ENCODE measurements at places on chromosomes 13 and 19.

DNA sequence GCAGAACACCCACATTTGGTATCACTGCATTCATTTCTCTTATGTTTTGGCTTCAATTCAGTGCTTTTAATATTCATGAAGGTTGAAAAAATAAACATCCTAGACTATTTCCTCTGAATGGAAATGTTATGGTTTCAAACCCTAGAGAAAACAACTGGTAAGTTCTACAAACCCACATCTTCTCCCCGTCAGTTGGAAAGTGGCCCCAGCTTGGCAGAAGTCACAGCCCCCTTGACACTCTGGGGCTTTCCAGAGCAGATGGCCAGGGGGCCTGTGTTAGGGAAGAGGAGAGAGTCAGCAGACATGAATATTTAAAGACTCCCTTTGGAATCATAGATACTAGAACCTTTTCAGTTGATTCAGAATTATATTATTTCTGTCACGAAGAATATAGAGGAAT, 123.9 kb downstream of the SHISA2 start:
- no peak for DNase-seq

DNA sequence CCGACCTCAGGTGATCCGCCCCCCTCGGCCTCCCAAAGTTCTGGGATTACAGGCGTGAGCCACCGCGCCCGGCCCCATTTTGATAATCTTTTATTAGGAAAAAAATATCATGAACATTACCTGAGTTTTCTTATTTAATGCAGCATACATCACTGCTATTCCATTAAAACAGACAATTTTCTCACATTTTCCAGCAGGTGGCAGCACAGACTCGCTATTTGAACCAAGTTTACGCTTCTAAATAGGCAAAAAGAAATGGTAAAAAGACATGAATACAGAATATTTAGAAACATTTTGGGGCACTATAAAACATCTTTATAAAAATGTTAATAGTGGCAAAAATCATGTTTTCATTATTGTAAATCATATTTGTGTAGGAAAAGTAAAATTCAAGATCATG, 903.1 kb downstream of the SLITRK6 start:
- no peak for DNase-seq

- no peak for DNase-seq
Measured at GRCh38 chr19:47758443-47758804, 13.1 kb downstream of the NOP53 start.

DNA sequence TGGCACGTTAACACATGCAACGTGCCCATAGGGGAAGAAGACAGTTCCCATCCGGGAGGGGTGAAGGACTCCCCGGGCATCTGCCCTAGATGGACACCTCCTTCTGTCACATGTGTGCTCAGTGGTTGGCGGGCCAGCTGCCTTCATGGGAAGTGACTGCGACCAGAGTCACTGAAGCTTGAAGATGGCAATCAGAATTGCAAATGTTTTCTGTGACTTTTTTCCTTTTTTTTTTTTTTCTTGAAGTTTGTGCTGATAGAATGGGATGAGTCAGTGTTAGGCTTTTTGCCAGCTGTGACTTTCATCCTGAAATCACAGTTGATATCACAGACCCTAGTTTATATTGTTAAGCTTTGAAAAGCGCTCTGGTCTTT, 109.2 kb upstream of the MCF2L start:
- DNase-seq = no peak

GRCh38 chr13:37608750-37609339, 10.3 kb upstream of the POSTN start:
- no peak for DNase-seq

- no peak for DNase-seq
Measured at GRCh38 chr19:12052497-12053169, at the start of gene ZNF878. Gene ZNF878 (minus strand): TSS chr19:12052961. CDS start chr19:12052801, 160 bp downstream.

- DNase-seq = no peak
Measured at GRCh38 chr19:14107581-14108461, 9.7 kb downstream of the PRKACA start.

DNA sequence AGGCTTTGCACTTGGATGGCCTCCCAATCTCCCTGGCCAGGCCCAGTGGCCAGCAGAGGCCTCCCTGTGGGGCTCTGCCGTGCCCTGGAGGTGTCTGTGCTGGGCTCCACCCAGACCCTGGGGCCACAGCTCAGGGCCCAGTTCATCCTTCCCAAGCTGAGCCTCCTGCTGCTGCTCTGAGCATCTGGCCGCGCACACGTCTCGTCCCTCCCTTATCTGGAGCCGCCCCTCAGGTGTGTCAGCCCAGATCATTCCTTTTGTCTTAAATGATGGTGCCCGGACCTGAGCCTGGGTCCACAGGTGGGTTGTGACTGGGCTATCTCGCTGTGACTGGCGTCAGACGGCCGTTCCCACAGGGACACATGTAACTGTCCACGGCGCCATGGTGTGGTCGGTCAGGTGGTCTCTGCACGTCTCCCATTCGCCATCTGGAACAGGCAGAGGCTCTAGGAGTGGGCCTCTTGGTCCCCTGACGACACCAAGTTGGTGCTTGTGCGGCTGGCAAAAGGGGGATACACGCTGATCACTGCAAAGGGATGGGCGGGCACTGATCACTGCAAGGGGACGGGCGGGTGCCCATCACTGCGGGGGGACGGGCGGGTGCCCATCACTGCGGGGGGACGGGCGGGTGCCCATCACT, 14.3 kb upstream of the ZNF554 start:
- DNase-seq = no peak

- DNase-seq = no peak
Measured at GRCh38 chr19:8371011-8371804, 7.3 kb downstream of the ANGPTL4 start.

DNA sequence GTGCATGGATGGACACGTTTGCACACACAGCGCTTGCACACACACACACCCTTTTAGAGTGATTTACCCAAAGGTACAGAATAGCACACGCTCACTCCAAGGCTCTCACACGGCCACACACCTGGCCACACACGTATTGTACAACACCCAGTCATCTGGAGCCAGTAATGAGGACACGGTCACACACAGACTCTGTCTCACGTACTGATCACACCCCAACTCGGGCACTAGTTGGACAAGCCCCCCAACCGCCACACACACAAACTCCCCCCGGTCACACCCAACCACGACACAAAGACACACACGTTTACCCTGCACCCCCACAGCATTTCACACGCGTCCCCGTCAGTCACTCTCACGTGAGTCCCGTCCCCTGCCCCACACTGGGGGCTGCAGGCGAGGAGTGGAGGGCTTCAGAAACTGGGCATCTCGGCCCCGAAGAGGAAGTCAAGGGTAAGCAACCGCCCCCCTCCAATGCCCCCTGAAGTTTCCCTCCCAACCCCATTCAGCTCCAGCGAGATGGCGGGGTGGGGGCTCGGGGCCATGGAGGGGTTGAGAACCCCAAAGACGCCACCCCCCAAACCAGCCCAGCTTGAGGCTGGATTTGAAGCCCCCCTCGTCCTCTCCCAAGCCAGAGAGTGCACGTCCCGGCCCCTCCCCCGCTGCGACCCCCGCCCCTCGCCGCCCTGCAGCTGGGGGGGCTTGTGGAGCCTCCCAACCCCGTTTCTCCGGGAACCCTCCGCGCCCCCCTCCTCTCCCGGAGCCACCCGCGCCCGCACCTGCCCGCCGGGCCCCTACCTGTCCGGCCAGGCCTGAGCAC, 599 bp downstream of the OLFM2 start:
- no peak for DNase-seq

DNA sequence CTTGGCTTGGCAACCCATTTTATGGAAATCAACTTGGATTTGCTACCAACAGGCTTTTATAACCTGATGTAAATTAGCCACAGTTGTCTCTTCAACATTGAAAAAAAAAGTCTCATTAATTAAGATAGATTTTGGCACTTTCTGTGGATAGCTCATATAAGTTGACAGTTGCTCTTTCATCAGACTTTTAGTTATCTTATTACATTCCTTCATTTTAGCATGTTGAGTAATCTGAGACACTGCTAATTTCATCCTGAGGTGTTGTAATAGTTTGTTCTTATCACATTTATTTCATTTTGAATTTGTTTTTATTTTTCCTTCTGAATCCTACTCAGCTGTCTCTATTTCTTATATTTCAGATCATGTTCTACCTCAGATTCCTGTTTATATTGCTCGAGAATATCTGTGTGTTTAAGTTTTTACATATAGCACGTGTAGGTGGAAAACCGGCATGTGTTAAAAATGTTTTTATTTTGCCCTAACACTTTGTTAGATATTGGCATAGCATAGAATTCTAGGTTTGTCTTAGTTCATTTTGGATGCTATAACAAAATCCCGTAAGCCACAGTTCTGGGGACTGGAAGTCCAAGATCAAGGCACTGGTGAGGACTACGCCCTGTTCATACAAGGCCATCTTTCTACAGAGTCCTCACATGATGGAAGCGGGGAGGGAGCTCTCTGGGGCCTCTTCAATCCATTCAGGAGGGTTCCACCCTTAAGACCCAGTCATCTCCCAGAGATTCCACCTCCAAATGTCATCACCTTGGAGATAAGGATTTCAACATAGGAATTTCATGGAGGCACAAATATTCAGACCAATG, 239.4 kb downstream of the COL4A1 start:
- DNase-seq = no peak

- no peak for DNase-seq
Measured at GRCh38 chr13:30743319-30744055, 8.1 kb downstream of the ALOX5AP start.

GRCh38 chr13:20377720-20378119, 145.6 kb upstream of the GJB6 start:
- DNase-seq = no peak

GRCh38 chr13:29746148-29746677, 104.2 kb downstream of the UBL3 start:
- no peak for DNase-seq

GRCh38 chr13:98677398-98677797, 75.1 kb downstream of the SLC15A1 start:
- DNase-seq = no peak

- no peak for DNase-seq
Measured at GRCh38 chr13:98778749-98779148, 26.3 kb upstream of the SLC15A1 start.

GRCh38 chr13:93309886-93310523, 83.4 kb downstream of the GPC6 start:
- no peak for DNase-seq
